ENCODE measurements at places on chromosomes 6 and 20. TPM values are rescaled to one million over a fixed set of nuclear protein-coding genes. Genes with fewer than 3 reads are reported as not detected.

GRCh38 chr20:9514072-9514460 lies 324 bp upstream of the LAMP5 start:
- DNase-seq: no peak
- H3K4me1 ChIP-seq: peaks cover 51% of the 10 kb centered on the region
- H3K27ac ChIP-seq: peak overlapping the region; percentile 33
- peak overlapping the region; percentile 69 for H3K4me3 ChIP-seq
- no peaks in the 10 kb centered on the region for H3K36me3 ChIP-seq

DNA sequence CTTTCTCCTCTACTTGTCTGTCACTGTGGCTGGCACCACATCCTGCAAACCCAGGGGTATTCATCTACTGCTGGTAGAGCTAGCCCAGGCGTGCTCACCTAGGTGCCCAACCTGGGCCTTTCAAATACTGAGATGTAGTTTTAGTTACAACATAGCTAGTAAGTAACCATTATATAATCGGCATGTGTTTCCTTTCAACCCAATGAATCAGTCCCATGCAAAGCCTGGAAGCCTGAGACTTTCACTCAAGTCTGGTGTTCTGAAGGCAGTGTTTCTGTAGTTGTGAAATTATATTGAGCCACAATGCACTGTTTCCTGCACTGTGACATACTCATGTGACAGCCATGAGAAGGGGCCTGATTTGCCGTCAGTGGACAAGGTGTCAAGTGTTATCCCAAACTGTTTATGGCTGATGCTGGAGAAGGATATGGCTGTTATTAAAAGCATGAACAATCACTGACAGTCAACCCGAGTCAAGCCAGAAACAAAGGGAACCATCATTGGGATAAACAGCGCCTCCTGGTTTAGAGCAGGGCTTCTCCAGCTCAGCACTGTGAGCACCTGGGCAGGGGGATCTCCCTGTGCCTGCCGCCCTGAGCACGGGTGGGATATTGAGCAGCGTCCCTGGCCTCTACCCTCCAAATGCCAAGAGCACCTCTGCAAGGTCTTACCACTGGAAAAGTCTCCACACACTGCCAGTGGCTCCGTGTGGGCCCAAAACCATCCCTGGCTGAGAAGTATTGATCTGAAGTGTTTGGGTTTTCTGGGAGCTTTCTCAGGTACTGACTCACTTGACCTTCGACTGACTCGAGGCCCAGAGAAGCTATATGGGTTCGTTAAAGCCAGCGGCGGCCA lies 1.6 kb downstream of the PSMA7 start:
- H3K27me3 ChIP-seq: no peaks in the 10 kb centered on the region
- DNase-seq: no peak
- no peak overlapping the region for H3K27ac ChIP-seq
- H3K4me1 ChIP-seq: peaks cover 56% of the 10 kb centered on the region

DNA sequence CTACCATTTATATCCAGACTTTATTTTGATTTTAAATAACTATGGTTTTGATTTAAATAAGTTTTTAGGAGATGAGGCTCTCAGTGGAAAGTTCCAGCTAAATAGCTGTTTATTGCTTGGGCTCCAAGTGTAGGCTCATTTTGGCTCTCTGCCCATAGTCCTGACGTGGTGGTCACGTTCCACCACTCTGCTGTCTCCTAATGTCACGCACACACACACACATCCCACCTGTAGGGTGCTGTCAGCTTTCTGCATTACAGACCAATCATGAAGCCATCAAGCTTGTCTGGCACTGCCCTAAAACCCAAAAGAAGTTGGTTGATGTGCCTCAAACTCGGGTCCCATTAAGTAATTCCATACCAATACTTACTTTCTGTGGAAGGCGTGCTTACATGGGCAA lies 45.4 kb downstream of the PANK2 start:
- peaks cover 6% of the 10 kb centered on the region for H3K4me1 ChIP-seq
- no peak overlapping the region for H3K27ac ChIP-seq
- H3K36me3 ChIP-seq: no peaks in the 10 kb centered on the region
- no peak overlapping the region for H3K4me3 ChIP-seq

- H3K4me3 ChIP-seq: peak within 1 kb of the TSS; percentile 92
- peaks cover 37% of the 10 kb centered on the region for H3K4me1 ChIP-seq
- peaks cover 4% of the 10 kb centered on the region for H3K27me3 ChIP-seq
- H3K36me3 ChIP-seq: no peaks in the 10 kb centered on the region
- H3K27ac ChIP-seq: peak within 1 kb of the TSS; percentile 96
Observed at GRCh38 chr6:7541175-7542064, at the start of gene DSP. Gene DSP, plus strand, starts transcription at chr6:7541671. Its CDS starts 245 bp downstream, at chr6:7541916.

GRCh38 chr6:130766239-130767144 lies 60.7 kb upstream of the SMLR1 start:
- no peaks in the 10 kb centered on the region for H3K27me3 ChIP-seq
- no peak overlapping the region for H3K27ac ChIP-seq
- no peaks in the 10 kb centered on the region for H3K36me3 ChIP-seq
- no peak overlapping the region for H3K4me3 ChIP-seq
- DNase-seq: no peak

DNA sequence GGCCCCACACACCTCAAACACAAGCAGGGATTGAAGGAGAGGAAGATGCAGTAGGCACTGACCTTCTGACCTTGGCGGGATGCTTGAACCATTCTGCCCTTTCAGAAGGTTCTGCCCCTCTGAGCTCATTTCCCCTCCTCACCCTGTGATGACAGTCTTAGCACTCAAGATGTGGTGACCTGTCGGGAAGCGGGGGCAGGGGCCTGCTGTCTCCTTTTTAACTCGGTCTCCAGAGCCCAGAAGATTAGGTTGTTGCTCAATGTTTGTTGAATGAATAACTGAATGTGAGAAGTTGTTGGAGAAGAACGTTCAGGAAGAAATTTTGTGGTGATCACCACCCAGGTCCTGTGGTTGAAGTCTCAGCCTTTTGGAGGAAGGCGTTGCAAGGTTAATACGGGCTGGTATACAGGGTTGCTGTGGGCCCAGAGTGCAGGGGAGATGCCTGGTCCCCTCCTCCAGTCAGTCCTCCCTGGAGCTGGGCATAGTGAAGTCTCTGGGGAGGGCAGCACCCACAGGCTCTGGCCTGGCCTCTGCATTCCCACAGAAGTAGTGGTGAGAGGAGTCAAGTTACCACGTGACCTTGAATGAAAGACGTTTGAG lies 49.7 kb upstream of the FUCA2 start:
- no peak overlapping the region for H3K27ac ChIP-seq
- H3K4me1 ChIP-seq: peaks cover 4% of the 10 kb centered on the region
- H3K27me3 ChIP-seq: no peaks in the 10 kb centered on the region
- no peak overlapping the region for H3K4me3 ChIP-seq
- no peak for DNase-seq

GRCh38 chr20:1808101-1808500 lies 87.1 kb upstream of the SIRPA start:
- no peak for DNase-seq
- H3K4me3 ChIP-seq: no peak overlapping the region
- no peak overlapping the region for H3K27ac ChIP-seq

DNA sequence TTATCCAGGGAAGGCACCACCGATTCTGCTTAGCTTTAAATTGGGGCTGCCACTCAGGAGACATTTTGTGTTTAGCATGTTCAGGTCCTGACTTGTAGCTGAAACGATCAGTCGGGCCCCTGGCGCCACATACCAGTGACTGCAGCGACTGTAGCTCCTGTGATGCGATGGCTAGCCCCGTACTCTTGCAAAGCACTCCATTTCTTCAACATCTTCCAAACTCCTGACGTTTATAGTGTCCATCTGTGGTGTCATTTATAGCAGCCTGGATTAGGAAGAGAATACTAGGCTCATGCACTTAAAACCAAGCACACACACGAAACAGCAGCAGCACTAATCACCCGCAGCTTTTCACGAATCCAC lies 13.0 kb downstream of the POU3F2 start:
- no peak for DNase-seq
- no peak overlapping the region for H3K27ac ChIP-seq
- H3K4me3 ChIP-seq: peak overlapping the region; percentile 42
- H3K36me3 ChIP-seq: peaks cover 10% of the 10 kb centered on the region
- H3K27me3 ChIP-seq: peaks cover 74% of the 10 kb centered on the region

GRCh38 chr6:116783852-116784251 lies 18.3 kb upstream of the FAM162B start:
- no peak overlapping the region for H3K4me3 ChIP-seq
- H3K27ac ChIP-seq: no peak overlapping the region
- H3K27me3 ChIP-seq: peaks cover 29% of the 10 kb centered on the region
- no peak for DNase-seq
- no peaks in the 10 kb centered on the region for H3K4me1 ChIP-seq
- H3K36me3 ChIP-seq: no peaks in the 10 kb centered on the region

GRCh38 chr20:33584976-33585375 lies 77.2 kb upstream of the C20orf144 start:
- H3K27ac ChIP-seq: no peak overlapping the region
- H3K4me3 ChIP-seq: no peak overlapping the region
- H3K27me3 ChIP-seq: no peaks in the 10 kb centered on the region
- H3K36me3 ChIP-seq: no peaks in the 10 kb centered on the region
- DNase-seq: no peak

DNA sequence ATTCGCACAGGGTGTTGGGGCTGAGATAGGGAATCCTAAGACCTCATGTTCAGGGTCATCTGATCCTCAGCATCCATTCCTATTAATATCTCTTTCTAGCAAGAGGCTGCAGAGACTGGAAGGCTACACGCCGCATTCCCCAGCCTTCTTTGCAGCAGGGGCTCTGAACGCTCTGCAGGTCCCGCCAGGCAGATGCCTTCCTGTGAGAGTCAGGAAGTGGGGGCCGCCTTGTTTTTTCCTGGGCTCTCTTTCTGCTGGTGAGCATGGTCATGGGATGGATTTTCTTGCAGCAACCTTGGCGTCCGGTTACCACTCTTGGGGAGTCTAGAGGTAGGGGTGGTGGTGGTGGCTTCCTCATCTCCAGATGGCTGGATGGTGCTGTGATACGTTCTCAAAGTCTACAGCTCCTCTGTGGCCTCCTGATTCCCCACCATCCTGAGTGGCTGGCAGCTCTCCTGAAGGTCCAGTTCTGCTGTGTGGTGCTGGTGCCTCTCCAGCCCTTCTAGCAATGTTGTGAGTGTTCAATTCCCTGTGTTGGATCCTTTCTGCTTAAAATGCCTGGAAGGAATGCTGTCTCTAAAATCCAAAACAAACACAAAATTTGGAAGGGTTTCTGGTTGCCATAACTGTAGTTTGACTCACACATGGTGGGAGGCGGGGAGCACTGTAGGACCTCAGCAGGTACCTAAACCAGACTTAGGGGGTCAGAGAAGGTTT lies 111.9 kb downstream of the CEBPB start:
- DNase-seq: no peak
- H3K36me3 ChIP-seq: no peaks in the 10 kb centered on the region
- H3K4me1 ChIP-seq: peaks cover 9% of the 10 kb centered on the region
- H3K27ac ChIP-seq: no peak overlapping the region

DNA sequence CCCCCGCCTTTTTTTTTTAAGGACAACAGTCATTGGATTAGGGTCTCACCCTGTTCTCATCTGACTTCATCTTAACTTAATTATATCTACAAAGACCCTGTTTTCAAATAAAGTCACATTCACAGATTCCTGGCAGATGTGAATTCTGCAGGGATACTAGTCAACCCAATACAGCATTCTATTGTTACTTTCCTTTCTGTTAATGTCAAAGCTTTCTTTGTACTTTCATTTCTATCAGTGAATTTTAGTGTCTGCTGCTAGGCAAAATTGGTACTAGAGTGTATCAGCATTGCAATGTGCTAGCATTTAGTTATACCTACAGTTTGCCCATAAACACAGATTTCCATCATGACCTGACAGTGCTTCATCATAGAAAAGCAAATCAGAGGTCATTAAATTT lies 281.9 kb downstream of the CDKAL1 start:
- no peak for DNase-seq
- no peaks in the 10 kb centered on the region for H3K4me1 ChIP-seq
- no peak overlapping the region for H3K4me3 ChIP-seq
- peaks cover 21% of the 10 kb centered on the region for H3K36me3 ChIP-seq
- no peak overlapping the region for H3K27ac ChIP-seq

- DNase-seq: peak; percentile 61
- peaks cover 10% of the 10 kb centered on the region for H3K4me1 ChIP-seq
- H3K27ac ChIP-seq: peak overlapping the region; percentile 16
Observed at GRCh38 chr6:79869600-79870084, 77.7 kb downstream of the ELOVL4 start.

- DNase-seq: no peak
- no peak overlapping the region for H3K4me3 ChIP-seq
- H3K36me3 ChIP-seq: no peaks in the 10 kb centered on the region
Observed at GRCh38 chr6:157684620-157685299, 138.3 kb upstream of the SNX9 start.

DNA sequence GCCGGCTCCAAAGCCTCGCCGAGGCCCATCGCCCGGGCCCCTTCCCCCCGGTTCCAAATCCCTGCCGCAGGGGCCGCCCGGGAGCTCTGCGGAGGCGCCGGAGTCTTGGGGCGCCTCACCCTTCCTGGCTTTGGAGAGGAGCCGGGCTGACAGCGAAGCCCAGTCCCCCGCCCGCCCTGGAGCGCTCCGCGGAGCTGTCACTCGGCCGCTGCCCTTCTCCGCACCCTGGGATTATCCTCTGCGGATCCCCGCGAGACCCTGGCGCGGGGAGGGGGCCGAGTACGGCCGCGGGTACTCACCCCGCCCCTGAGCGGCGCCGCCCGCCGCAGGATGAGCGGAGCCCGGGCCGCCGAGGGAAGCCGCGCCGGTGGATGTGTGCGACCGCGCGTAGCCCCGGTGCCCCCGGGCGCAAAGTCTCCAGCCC lies 343 bp downstream of the SNAP91 start:
- H3K27ac ChIP-seq: no peak overlapping the region
- no peak overlapping the region for H3K4me3 ChIP-seq
- H3K4me1 ChIP-seq: peaks cover 2% of the 10 kb centered on the region
- peaks cover 59% of the 10 kb centered on the region for H3K27me3 ChIP-seq

DNA sequence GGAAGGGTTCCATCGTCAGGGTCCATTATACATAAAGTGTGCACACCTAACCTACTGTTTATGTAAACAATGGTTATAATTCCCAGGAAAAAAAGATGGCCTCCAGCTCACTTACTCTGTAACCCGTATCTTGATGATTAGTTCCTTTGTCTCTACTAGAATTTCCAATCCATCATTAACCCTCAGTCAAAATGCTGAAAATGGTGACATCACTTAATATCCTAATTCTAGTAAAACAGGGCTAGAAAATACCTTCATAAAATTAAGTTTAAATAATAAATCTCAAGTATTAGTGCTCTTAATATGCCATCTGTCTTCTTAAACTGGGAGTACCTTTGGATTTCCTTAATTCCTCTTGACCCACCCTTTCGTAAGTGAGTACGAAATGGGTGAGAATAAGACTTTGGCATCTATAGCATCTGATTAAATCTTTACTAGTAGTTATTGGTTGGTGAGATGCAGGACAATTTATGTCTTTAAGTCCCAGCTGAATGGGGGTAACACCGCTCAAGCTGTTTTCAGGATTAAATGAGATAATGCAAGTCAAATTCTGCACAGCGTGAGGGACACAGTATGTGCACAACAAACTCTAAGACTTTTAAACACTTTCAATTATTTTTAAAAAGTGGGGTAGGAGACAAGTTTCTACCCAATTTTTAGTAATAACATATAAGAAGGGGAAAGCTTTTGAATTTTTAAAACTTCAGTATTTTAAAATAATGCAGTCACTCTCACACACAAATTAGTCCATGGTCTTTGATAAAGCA lies 1.6 kb downstream of the HMGN3 start:
- no peak overlapping the region for H3K27ac ChIP-seq
- peaks cover 8% of the 10 kb centered on the region for H3K4me1 ChIP-seq
- H3K27me3 ChIP-seq: no peaks in the 10 kb centered on the region
- DNase-seq: no peak

The TNFRSF6B gene
- not detected for polyA plus RNA-seq

The POM121L2 gene
- polyA plus RNA-seq: not detected

The COL21A1 gene
- not detected for polyA plus RNA-seq

The TSHZ2 gene
- polyA plus RNA-seq: 0.15 TPM

The RBPJL gene
- polyA plus RNA-seq: not detected

The THBS2 gene
- polyA plus RNA-seq: not detected

The ZNF217 gene
- polyA plus RNA-seq: 22.9 TPM

The ERVFRD-1 gene
- not detected for polyA plus RNA-seq

The OR12D3 gene
- polyA plus RNA-seq: not detected

The PDE7B gene
- 3.8 TPM for polyA plus RNA-seq

The PHF1 gene
- polyA plus RNA-seq: 54.2 TPM

The MUC21 gene
- polyA plus RNA-seq: not detected

The RAMACL gene
- 0.52 TPM for polyA plus RNA-seq
